ENCODE measurements at places on chromosomes 6 and 20. TPM values are rescaled to one million over a fixed set of nuclear protein-coding genes. Genes with fewer than 3 reads are reported as not detected.

- DNase-seq, result no peak
Measured at GRCh38 chr6:142384519-142385254, 82.9 kb downstream of the ADGRG6 start.

- DNase-seq, result no peak
Measured at GRCh38 chr20:61117725-61118124, 134.3 kb upstream of the CDH4 start.

The PCNA gene
- total RNA-seq, result 36.5 TPM

GRCh38 chr6:82957171-82957867 lies 108.3 kb downstream of the UBE3D start:
- no peak for DNase-seq

DNA sequence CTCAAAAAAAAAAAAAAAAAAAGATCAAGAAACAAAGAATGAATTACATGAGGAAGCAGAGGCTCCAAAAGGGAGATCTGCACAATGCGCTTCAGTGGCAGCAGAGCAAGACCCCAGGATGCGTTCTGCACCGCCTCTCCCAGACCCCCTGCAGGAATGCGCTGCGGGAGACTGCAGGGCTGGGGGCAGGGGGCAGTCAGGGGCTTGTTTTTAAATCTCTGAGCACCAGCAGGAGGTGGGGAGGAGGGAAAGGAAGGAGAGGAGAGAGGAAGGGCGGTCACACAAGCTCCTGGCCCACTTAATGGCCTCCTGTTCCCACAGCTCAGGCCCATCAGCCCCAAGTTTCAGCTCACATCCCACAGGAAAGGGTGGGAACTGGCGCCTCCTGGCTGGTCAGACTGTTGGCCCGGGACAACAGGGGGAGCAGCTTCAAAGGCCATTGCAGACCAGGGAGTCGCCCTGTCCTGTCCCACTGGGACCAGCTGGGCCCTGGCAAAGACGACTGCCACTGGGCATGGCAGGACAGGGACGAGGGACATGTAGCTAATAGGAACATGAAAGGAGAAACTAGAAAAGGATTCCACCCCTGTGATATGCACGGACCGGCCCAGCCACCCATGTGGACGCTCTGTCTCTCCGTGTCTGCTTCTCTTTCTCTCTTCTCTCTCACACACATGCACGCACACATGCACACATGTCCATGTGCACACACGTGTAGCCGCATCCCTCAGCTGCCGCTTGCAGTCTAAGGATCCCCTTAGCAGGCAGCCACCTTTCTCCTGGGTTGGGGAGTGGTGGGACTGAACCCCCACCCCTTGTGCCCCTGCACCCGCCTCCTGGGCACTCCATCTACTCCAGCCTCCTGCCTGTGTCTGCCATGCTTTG lies 34.7 kb downstream of the TFEB start:
- DNase-seq, result no peak

DNA sequence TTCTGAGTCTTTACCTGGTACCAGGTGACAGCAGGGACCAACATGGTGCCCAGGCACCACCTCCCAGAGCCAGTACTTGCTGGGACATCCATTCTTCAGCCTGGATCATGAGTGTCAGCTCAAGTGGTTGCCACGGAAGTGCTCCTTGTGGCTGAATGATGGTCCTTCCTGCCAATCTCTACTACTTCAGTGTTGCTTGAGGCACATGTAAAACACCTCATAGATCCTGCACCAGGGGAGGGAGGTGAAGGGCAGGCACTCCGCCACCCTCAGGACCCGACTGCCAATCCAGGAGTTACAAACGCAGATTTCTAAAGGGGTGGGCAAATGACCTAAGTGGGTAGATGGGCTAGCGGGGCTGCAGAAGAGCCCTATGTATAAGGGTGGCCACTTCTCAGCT lies 226.0 kb downstream of the PREX1 start:
- peak; percentile 18 for DNase-seq

DNA sequence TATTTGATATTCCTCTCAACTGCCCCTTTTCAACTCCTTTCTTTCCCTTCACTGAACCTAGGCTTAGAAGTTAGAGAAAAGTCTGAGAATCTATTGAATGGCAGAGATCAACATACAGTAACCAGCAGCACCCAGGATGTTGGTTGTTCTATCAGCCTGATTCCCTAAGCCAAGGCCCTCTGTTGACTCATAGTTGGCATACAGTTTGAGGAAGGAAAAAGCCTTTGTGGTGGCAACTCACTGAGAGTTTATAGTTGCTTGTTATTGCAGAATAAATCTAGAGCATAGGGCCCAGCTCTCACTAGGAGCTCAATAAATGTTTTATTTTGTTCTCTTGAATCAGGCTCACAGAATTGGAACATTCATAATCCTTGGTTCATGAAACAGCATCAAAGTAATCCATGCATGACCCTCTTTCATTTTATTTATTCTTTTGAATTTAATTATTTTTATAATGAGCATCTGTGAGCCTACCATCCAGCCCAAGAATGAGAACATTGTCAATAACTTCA lies 119.1 kb upstream of the ADGRF1 start:
- no peak for DNase-seq

- no peak for DNase-seq
Measured at GRCh38 chr20:5718896-5719595, 31.2 kb upstream of the SHLD1 start.

- DNase-seq, result no peak
Measured at GRCh38 chr6:150698391-150698790, 98.7 kb downstream of the PLEKHG1 start.

All from Peyer's patch (tissue), 4 donors.